Stimulated activated CD4-positive, alpha-beta T cell treated with anti-CD3 and anti-CD28 coated beads, Interleukin-1b, Interleukin-23, amount 100 ng/mL, for 1 hour (primary cell): ENCODE measurements at places on chromosomes 5 and 9.

GRCh38 chr5:137461391-137462264 lies 37.5 kb downstream of the SPOCK1 start:
- DNase-seq, result no peak

DNA sequence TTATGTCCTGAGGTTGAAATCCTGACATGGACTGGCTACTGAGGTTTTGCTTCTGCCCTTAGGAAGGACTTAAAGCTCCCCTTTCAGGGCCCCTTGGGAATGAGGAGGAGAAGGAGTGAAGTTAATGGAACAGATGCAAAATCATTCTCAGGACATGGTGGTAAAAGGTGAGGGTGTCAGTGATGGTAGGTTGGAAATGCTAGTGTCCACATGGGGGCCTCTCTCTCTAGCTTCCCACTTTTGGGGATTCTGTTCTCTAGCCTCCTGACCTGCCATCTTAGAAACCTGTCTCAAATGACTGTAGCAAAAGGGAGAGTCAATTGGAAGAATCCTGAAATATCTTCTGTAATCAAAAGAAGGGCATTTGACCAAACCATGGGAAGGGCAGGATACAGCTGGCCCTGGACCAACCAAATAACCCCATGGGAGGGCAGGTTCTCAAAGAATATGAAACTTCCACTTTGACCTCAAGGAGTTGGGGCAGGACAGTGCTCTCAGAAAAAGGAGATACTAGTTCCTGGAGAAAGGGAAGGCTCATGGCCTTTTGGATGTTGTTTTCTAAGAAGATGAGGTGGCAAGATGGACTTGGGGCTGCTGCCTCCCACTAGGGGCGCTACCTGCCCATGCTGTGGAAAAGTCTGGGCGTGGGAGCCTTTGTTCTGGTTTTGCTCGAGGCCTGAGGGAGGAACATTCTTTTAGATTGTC lies 21.2 kb upstream of the MLANA start:
- DNase-seq, result no peak

- DNase-seq, result no peak
Observed at GRCh38 chr9:114316605-114317230, 6.2 kb upstream of the ORM1 start.

DNA sequence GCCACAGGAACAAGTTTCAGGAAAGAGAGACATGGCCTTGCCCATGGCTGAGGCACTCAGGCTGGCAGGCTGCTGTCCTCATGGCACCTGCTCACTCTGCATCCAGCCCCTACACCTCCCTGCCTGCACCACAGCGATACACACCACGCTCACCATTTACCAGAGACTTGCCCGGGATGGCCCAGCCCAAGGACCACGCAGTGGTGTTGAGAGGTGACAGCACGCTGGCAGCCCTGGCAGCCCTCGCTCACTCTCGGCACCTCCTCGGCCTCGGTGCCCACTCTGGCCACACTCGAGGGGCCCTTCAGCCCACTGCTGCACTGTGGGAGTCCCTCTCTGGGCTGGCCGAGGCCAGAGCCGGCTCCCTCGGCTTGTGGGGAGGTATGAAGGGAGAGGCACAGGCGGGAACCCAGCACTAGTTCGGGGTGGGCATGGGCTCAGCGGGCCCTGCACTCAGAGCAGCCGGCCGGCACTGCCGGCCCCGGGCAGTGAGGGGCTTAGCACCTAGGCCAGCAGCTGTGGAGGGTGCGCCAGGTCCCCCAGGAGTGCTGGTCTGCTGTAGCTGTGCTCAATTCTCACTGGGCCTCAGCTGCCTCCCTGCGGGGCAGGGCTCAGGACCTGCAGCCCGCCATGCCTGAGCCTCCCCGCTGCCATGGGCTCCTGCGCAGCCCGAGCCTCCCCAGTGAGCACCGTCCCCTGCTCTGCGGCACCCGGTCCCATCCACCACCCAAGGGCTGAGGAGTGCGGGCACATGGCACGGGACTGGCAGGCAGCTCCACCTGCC lies 20.3 kb downstream of the ZDHHC11B start:
- no peak for DNase-seq

GRCh38 chr9:80493258-80493657 lies 921.5 kb downstream of the TLE4 start:
- DNase-seq, result no peak

DNA sequence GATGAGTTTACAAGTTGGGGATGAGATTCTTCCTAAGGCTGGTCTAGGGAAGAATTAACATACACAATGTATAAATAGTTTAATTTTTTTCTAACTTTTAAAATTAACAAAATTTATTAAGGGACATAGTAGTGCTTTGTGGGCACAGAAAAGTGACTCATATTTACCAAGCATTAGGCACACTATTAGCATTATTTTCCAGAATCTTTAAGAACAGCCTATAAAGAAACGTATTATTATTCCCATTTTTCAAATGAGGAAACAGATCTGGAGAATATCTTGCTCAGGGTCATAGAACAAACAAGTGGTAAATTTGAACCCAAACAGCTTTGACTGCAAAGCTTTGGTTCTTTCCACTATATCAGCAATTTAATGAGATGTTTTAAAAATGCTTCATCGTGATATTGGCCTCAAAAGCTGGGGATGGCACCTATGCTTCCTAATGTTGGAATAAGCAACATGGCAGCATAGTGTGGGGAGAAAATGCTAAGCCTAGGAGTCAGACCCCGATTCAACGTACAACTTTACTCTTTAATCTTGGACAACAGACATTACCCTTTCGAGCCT lies 55.9 kb downstream of the ABCA1 start:
- no peak for DNase-seq
